A549 treated with RU486 at 1 μM for 4 hours (cell line): ENCODE measurements at places on chromosomes 16 and 17. TPM values are rescaled to one million over a fixed set of nuclear protein-coding genes. Genes with fewer than 3 reads are reported as not detected.

ACTG1 gene
- total RNA-seq = 4,390 to 6,095 TPM (median 5,374 TPM) in 5 replicates

EPN2 gene
- total RNA-seq = 37.7 to 54.8 TPM (median 51.9 TPM) in 5 replicates

GLIS2 gene
- total RNA-seq = 22.3 to 32.9 TPM (median 29.9 TPM) in 5 replicates

NLRP1 gene
- 2.4 to 4.9 TPM (median 2.8 TPM) in 5 replicates for total RNA-seq

CD300E gene
- not detected in 5 replicates for total RNA-seq
